8988T (cell line): ENCODE measurements at places on chromosomes 11 and 22.

DNA sequence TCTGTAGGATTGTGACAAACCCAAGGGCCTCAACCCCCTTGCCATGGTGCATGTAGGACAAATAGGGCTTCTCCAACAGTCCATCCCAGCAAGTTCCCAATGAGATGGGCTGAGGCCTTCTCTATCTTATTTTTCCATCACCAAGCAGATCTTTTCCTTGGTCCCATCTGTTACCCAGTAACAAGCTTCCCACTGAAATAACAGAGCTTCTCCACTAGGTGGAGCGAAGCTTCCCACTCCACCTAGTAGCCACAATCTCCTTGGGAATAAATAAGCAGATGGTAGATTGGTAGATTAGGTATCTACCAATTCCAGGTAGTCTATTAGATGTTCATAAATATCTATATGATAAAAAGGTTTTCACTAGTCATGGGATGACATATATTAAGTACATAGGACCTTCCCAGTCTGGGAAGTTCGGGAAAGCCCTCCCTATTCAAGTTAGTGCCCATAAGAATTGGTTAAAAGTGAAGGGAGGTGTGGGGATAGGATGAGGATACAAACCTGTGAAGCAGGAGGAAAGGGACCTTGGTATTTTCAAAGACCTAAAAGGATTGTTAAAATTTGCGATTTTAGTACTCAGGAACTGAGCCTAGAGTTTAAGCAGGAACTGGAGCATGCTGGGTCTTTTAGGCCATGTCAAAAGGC is 5.9 kb upstream of the OR52L1 start:
- peak; percentile 33 for DNase-seq

DNA sequence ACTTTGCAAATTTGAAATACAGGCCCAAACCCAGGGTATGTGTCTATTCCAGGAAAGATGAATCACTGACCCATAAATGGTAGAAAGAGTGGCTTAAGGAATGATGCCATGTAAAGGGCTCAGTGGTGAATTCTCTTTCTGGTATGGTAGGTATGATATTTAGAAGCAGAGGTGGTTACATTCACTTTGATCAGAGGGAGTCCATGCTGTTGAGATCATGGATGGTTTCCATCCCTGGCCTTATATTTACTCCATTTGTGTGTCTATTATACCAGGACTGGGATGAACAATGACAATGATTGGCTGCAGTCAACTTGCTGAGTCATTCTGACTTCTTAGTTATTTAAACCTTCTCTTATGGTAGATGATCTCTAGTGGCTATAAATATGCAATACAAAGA is 419.8 kb upstream of the LRRC4C start:
- no peak for DNase-seq

GRCh38 chr11:2881981-2882375 is 3.6 kb downstream of the CDKN1C start:
- no peak for DNase-seq

GRCh38 chr22:36149441-36149840 is 11.1 kb downstream of the APOL3 start:
- DNase-seq = no peak

- DNase-seq = peak; percentile 29
Measured at GRCh38 chr11:64719406-64719805, 3.6 kb downstream of the NRXN2 start.

DNA sequence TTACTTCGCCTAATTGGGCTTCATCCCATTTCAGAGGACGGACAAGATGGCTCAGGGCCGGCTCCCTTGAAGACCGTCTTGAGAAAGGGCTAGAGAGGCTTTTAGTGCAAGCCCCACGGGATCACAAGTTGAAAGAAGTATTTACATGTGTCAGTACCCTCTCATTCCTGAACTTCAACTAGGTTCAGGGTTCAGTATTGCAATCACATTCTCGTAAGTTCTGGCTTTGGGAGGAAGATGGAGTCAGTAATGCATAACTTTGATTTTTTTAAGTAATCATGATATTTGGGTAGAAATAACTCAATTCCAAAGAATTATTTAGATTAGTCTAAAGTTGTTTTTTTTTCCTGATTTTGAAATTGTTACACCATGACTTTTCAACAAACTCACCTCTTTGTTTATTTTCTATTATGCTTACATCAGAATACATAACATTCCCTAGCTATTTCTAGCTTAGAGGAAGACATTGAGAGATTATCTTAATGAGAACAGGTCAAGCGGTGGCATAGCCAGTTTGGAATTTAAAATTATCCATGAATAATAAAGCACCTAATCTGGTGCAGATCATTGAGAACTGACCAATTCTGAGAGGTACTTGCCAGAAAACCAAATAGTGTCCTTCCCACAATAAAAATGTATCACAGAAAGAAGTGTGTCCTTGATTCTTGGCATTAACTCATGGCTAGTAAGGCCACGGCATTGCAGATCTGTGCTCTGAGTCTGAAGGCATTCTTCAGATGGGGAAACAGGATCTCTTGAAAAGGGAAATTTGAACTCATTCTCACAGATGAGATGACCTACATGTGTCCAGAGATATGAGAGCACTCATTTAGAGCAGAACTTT is 92.1 kb upstream of the BLID start:
- DNase-seq = no peak
